Caco-2 (cell line): ENCODE measurements at places on chromosomes 1 and 21. TPM values are rescaled to one million over a fixed set of nuclear protein-coding genes. Genes with fewer than 3 reads are reported as not detected.

DNA sequence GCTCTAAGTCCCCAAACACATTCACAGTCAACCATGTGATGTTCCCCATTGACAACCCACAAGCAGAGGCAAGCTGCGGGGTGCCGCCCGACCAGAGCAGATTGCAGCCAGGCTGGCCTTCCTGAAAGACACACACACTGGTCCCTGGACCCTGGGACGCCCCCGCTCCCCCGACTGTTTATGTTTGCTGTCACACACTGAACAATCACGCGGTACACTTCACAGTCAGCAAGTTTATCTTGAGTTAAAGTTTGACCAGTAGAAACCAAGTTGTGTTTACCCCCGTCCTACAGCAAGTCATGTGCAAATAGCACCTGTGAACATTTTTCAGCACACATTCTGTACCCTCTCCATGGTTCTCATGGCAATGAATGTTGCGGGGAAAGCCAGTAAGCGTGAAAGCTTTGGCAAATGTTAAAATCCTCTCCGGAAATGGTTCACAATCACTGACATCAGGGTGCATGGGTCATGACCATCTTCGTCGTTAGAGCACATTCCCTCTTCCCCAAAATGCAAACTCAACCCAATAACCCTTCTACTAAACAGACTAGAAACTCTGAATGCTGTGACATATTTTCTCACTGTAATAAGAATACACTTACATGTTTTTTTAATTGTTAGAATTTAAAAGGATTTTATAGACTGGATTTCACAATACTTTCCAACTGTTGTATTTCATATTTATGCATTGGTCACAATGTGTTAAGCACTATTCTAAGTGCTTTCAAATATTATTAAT, 33.3 kb upstream of the IRF2BP2 start:
- peak; percentile 94 for DNase-seq

HIVEP3 gene
- total RNA-seq = 0.25 and 0.37 TPM in 2 replicates

DNA sequence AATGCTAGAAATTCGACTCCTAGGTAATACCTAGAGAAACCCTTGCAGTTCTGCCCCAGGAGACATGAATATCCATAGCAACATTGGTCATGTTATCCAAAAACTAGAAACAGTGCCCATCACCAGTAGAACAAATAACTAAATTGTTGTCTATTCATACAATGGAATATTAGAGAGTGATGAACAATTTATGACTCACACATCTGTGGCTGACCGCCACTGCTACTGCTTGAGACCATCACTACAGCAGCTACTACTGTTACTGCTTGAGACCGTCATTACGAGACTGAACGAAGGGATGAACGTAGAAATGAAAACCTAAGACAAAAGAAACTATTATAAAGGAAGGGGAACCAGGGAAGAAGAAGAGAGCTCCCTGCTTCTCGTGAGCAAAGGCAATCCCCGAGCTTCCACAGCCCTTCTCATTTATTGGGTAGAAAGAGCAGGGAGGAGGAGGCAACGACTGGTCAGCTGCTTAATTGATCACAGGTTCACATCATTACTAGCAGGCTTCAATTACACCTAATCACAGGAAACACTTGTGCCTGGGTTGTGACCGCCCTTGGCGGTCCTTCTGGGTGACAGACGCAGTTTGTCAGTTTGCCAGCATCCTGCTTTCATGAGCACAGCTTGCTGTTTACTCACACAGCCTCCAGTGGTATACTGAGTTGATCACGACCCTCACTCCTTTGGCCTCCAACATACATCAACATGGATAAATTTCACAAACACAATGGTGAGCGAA, 14.1 kb upstream of the PADI4 start:
- no peak for DNase-seq

DNA sequence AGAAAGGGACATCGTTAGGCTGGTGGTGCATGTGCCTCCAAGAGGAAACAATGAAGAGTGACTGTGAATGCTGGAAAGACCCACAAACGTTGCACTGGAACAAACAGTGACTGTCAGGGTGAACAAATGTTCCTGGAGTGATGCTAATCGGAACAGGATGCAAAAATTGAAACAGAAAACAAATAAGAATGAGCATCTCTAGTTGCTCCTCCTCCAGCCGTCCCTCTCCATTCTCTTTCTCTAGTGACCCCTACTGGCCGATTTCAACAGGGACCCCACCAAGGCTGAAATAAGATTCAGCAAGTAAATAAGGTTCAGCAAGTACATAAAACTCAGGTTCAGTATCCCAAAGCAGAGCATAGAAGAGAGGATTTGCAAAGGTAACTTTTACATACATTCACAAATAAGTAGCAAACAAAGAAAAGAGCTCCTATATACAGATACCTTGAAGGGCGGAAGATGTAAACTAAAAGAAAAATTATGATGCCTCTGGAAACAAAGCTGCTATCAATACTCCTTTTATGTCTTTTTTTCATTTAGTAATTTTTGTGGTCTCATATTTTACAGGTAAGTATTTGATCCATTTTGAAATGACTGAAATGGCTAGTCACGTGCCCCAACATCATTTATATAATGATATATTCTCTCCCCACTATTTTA, 836.1 kb upstream of the ADAMTS5 start:
- peak; percentile 43 for DNase-seq
